Activated CD4-positive, alpha-beta T cell treated with anti-CD3 and anti-CD28 coated beads, Interleukin-2, amount 10 ng/mL, durations not matched to agents 7 days and 5 days (primary cell): ENCODE measurements at places on chromosomes 6 and 20. TPM values are rescaled to one million over a fixed set of nuclear protein-coding genes. Genes with fewer than 3 reads are reported as not detected.
A peak's percentile ranks its signal among the peaks of the same experiment; 100 is the strongest.

DNA sequence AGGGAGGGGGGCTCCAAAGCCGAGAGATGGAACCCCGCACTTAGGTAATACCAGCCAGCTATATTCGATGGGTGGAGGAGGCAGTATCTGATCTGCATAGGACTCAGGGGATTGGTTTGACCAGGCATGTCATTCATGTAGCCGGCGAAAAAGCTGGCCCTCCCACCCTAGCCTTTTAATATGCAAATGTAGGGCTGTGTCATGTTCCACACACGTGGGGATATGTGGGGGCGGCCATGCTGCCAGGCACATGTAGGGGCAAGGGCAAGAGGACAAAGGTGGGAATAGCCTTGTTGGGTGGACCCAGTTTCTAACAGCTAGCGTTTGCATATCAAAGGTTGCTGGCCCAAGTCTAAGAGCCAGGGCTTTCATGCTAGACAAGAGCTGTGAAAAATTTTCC lies 39.1 kb upstream of the DDR1 start:
- H3K36me3 ChIP-seq = no peaks in the 10 kb centered on the region
- peaks cover 20% of the 10 kb centered on the region for H3K4me1 ChIP-seq
- H3K4me3 ChIP-seq = no peak overlapping the region
- no peak for DNase-seq
- peaks cover 4% of the 10 kb centered on the region for H3K27me3 ChIP-seq

- peaks cover 44% of the 10 kb centered on the region for H3K36me3 ChIP-seq
- no peak overlapping the region for H3K4me3 ChIP-seq
- peaks cover 4% of the 10 kb centered on the region for H3K4me1 ChIP-seq
- no peak for DNase-seq
Observed at GRCh38 chr6:145953200-145953599, 11.0 kb downstream of the SHPRH start.

DNA sequence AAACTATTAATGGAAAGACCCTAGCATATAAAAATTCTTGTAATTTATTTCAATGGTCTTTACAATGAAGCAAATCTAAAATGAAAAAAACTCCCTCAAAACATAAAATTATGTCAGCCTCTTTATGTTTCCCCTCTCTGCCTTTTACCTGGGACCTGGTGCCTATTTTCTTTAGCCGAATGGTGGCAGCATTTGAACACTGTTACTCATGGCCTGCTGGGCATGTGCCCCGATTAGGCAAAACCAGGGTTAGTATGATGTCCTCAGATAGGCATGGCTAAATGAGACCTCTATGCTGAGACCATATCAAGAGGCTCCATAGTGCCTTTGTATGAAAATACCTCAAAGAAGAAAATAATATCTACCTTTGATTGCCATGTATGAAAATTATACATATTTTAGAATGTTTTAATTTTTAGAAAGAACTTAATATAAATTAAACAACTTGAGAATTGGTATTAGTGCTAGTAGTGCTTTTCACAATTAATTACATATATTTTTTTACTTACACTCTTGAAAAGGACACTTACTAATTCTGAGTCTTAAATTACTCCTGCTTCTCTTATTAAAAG lies 22.5 kb upstream of the C6orf58 start:
- no peaks in the 10 kb centered on the region for H3K4me1 ChIP-seq
- H3K27me3 ChIP-seq = peaks cover 25% of the 10 kb centered on the region
- H3K36me3 ChIP-seq = no peaks in the 10 kb centered on the region
- DNase-seq = peak; percentile 17
- no peak overlapping the region for H3K27ac ChIP-seq

ADIG gene
- total RNA-seq = not detected
